Cerebellar cortex (tissue), 1 donor: ENCODE measurements at places on chromosomes 4 and X.

GRCh38 chrX:96684339-96685209 is at the start of gene DIAPH2:
Gene DIAPH2, plus strand, starts transcription at chrX:96684842.
- peak; percentile 35 for DNase-seq

DNA sequence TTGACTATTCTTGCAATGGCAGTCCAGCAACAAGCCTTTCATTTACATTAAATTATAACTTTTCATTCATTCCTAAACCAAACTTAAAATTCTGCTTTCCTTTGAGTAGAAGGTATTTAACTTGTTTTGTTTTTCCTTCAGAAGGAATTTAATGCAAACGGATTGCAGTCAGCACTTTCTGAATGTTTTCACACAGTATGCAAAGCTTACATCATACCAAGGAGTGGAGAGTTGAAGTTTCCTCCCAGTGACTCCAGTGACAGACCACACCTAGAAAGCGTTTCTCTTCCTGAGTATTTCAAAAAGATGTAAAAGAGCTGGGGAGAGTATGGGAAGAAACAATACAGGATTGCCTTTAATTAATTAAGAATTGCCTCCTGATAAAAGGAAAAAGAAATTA is 8.1 kb downstream of the EPGN start:
- DNase-seq, result no peak

- DNase-seq, result no peak
Measured at GRCh38 chr4:174658246-174658645, 136.0 kb upstream of the HPGD start.

GRCh38 chr4:98482847-98483806 is 175.3 kb downstream of the TSPAN5 start:
- DNase-seq, result no peak

GRCh38 chr4:119087656-119088055 is 48.0 kb upstream of the MYOZ2 start:
- DNase-seq, result no peak

GRCh38 chr4:81571105-81571504 is 99.4 kb upstream of the RASGEF1B start:
- no peak for DNase-seq

GRCh38 chrX:40960041-40960440 is 125.2 kb upstream of the USP9X start:
- no peak for DNase-seq

DNA sequence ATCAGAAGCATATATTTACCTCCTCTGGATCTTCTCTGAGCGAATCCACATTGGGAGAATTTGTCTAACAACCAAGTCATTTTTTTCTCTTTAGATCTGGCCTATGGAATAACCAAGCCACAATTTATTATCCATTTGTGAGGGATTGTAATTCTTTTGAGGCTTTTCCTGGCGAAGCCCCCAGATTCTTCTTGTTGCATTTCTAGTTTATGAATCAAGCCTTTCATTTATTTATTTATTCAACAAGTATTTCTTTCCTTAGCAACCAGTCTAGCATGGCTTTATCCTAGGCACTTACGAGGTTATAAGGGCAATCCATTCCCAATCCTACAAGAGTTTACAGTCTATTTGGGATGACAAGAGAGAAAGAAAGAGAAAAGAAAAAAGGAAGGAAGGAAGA is 18.4 kb upstream of the FNIP2 start:
- no peak for DNase-seq

DNA sequence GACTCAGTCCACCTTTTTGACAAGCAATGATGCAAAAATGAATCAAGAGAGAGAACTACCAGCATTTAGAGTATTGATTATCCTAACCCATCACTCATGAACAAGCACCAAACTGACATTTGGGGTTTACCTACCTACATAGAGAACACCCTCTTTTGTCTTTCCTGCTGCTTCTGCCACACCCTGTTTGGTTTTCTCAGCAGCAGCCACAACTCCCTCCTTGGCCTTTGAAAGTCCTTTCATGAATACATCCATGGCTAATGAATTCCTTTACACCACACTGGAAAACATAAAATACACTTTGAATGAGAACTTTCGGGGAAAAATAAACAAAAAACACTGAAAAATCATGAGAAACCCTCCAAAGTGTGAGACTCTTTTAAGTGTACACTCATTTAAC is 1.5 kb downstream of the SNCA start:
- peak; percentile 53 for DNase-seq

GRCh38 chr4:20288047-20288650 is 36.4 kb downstream of the SLIT2 start:
- no peak for DNase-seq

GRCh38 chrX:132077912-132078311 is 49.9 kb downstream of the FRMD7 start:
- no peak for DNase-seq

DNA sequence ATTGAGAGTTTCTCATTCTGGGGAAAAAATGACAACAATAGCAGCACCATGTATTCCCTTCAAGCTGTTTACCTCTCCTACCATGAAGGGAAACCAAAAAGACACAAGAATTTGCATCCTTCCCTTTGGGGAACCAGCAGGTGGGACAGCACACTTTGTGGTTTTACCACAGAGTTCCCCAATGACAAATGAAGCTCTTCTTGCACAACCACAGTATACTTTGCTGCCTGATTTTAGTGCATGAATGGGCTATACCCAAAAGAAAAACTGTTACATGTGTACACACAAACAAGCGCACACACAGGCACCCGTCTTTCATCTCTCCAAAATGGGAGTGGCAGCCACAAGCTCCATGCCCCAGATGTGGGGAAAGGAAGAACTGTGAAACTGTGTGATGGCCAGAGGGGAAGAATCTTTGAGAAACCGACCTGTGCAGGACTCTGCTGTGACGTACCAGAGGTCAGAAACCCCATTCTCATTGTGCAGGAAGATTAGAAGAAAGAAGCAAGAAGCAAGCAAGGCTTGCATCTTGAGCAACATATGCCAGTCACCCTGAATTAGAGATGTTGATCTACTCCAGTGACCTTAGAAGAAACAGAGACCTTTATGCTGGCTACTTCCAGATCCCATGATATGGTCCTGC is 2.7 kb upstream of the MAML3 start:
- no peak for DNase-seq

- DNase-seq, result no peak
Measured at GRCh38 chr4:15343000-15343399, 84.8 kb upstream of the C1QTNF7 start.

GRCh38 chr4:7108660-7109059 is 40.8 kb upstream of the GRPEL1 start:
- no peak for DNase-seq

DNA sequence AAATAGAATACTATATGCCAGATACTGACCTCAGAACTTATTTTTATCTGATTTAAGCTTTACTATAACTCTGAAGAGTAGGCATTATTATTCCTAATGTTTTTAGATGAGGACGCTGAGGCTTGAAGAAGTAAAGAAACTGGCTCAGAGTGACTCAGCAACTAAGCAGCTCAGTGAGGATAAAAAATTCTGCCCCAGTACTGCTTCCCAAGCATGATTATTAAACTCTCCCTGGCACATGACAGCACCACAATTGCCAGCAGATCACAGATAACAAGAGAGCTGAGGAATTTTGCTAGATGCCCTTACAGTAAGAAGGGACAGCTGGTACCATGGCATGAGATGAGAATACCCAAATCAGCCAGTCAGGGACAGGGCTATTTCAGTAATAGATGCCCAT is 219.4 kb downstream of the NKX6-1 start:
- DNase-seq, result no peak

- DNase-seq, result no peak
Measured at GRCh38 chrX:74931214-74931613, 6.0 kb upstream of the NEXMIF start.

DNA sequence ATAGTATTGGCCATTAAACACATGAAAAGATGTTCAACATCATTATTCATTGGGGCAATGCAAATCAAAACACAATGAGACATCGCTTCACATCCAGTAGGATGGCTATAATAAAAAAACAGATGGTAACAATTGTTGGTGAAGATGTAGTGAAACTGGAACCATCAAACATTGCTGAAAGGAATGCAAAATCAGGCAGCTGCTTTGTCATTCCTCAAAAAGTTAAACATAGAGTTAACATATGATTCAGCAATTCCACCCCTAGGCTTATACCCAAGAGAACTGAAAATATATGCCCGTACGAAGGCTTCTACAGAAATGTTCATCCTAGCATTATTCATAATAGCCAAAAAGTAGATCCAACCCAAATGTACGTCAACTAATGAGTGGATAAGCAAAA is 144.0 kb upstream of the NAP1L5 start:
- DNase-seq, result no peak

DNA sequence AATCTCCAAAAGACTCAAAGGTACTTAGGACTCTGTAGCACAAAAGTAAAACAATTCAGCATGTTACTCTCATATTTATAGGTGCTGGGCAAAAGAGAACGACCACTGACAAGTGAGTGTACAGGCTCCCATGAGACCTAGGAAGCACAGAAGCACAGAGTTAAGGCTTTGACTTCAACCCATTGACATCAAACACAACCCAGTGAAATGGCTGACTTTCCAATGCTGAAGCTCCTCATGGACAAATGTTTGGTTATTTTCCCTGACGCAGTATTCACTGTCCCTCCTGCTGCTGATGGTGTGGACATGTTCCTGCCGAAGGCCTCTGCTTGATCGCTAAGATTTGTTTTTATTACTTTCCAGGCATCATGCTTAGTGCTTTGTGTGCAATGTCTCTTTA is 148.7 kb downstream of the TSPAN5 start:
- DNase-seq, result peak; percentile 52

GRCh38 chr4:173056710-173057109 is 111.9 kb upstream of the GALNT7 start:
- DNase-seq, result no peak

- DNase-seq, result no peak
Measured at GRCh38 chr4:139786494-139787354, 121.1 kb downstream of the MGST2 start.

DNA sequence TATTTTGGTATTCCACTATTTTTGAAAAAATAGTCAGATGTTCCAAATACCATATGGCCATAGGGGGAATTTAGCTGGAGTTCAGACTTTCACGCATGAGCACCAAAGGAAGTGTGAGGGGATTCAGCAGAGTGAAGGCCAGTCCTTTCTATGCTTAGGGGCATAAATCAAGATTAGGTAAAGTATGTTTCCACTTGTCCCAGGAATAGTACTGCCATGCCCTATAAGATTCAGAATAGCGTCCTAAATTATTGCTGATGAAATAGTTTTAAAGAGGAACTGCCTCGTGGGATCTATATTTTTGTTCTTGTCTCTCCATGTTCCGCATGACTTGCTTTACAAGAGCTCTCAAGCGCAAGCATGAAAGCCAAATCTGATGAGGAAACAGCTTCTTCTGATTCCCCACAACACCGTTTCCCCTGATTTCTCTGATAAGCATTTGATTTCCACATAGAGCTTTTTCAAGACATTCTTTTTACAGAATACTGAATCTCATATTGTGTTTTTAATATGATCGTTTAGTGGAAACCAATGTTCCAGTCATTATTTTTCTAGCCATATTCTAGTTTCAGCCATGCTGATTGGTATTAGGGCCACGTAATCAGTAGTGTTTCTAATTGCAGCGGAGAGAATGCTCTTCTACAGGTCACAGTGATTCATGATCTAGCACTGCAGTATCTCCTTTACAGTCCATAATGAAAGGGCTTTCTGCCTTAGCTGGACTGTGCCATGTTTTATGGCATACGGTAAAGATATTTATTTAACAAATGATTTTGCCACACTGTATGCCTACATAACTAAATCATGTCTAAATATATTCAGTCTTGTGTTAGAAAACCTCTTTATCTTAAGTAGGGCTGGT is 492.3 kb downstream of the CENPC start:
- DNase-seq, result no peak
